Stimulated activated naive CD4-positive, alpha-beta T cell treated with Interleukin-2 at 50 U/mL for 16 hours (primary cell): ENCODE measurements at places on chromosomes 7 and 10.

DNA sequence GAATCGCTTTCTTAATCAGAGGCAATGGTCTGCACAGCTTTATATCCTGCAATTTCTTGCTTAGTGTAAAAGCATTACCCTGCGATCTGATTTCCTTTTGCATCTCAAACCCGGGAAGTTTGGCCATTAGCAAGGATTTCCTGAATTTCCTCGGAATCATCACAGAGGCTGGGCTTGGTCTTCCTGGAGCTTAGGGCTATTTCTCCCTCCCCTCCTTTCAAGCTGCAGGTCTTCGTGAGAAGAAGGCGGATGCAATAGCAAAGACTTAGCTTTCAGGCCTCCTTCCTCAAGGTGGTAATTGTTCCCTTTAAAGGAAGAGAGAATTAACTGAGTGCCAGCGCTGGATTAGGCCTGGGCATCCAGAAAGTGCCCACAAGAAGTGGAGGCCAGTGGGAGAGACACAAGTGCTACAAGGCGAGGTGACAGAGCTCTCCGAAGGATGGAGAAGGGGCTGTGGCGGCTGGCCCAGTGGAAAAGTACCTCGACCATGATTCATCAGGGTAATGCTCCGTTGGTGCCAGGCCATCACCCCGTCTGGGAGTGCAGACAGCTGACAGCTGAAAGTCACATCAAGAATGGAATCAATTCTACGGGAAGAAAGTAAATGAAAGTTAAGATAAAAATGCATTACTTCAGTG is 4.0 kb upstream of the ARMS2 start:
- no peak for DNase-seq

DNA sequence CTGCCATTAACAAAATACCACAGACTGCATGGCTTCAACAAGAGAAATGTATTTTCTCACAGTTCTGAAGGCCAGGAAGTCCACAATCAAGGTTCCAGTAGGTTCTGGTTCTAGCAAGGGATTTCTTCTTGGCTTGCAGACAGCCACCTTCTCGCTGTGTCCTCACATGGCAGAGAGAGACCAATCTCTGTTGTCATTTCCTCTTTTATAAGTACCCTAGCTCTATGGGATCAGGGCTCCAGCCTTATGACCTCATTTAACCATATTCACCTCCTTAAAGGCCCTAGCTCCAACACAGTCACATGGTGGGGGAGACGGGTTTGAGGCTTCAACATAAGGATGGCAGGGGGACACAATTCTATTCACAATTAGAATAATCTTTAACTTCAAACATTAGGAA is 23.6 kb downstream of the ABI1 start:
- no peak for DNase-seq

GRCh38 chr7:24727154-24728120 is 29.8 kb downstream of the GSDME start:
- no peak for DNase-seq

DNA sequence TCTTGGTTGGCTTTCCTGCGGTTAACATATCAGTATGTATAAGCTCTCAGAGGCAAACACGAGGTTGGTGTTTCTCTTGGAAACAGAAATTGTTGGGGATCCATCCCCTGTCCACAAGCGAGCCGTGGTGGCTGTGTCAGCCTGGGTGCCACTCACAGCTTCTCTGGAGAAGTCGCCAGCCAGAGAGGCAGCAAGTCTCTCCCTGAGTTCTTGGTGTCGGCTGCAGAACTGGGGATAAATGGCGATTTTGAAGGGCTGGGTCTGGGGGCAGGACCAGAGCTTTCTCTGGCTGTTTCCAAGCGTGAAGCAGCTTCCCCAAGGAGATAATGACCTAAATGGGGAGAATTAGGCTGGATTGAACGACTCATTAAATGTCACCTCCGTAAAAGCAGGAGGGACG is 335.3 kb downstream of the GLRX3 start:
- no peak for DNase-seq

- no peak for DNase-seq
Observed at GRCh38 chr10:122981066-122981464, 864 bp downstream of the PSTK start.
